ENCODE measurements at places on chromosomes 12 and 14.

- DNase-seq = no peak
- H3K27me3 ChIP-seq = no peaks in the 10 kb centered on the region
- peaks cover 7% of the 10 kb centered on the region for H3K4me1 ChIP-seq
- H3K36me3 ChIP-seq = no peaks in the 10 kb centered on the region
- H3K27ac ChIP-seq = no peak overlapping the region
- no peak overlapping the region for H3K4me3 ChIP-seq
Observed at GRCh38 chr12:67377021-67377420, 107.9 kb downstream of the CAND1 start.

DNA sequence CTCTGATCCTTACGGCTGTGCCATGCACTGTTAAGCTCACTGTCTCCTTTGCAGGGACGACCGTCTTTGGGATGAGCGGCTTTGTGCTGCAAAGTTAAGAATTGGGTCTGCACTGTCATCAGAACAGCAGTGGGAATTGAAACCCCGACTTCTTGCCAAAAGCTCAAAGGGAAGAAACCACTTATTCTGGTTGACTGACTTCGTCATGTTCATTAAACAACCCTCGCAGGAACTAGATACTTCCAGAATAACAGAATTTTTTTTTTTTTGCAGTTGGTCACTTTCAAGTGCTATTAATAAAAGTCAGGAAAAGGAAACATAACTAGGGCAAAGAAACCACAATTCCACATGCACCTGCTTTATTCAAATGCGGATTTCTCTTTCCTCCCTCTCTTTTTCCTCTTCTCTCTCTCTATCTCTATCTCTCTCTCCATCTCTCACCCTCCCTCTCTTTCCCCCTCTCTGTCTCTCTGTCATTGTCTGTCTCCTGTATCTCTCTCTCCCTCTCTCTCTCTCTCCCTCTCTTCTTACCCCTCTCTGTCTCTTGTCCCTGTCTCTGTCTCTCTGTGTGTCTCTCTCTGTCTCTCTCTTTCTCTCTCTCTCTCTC lies 12.3 kb upstream of the GLT1D1 start:
- no peaks in the 10 kb centered on the region for H3K36me3 ChIP-seq
- H3K4me1 ChIP-seq = no peaks in the 10 kb centered on the region
- no peaks in the 10 kb centered on the region for H3K27me3 ChIP-seq

DNA sequence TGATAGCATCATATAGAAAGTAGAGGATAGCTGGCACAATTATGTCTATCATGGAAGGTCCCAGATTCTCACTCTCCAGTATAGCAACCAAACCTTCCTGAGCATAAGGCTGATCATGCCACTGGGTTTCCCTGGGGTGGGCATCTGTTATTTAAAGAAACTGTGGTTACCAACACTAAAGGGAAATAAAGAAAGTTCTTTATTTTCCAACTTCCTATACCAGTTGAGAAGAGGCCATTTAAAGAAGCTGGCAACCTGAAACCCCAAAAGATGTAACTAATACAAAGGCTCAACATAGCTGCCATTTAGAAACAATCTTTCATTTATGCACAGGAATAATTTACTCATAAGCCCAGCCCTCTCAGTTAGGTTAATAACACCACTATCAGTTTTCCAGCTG lies 3.1 kb downstream of the BCAT1 start:
- H3K4me3 ChIP-seq = no peak overlapping the region
- no peak for DNase-seq
- H3K27ac ChIP-seq = no peak overlapping the region
- H3K4me1 ChIP-seq = peaks cover 14% of the 10 kb centered on the region
- H3K36me3 ChIP-seq = no peaks in the 10 kb centered on the region
- peaks cover 19% of the 10 kb centered on the region for H3K27me3 ChIP-seq

GRCh38 chr12:39440101-39440500 lies 2.8 kb downstream of the KIF21A start:
- H3K4me3 ChIP-seq = no peak overlapping the region
- H3K4me1 ChIP-seq = peaks cover 18% of the 10 kb centered on the region
- DNase-seq = no peak
- H3K27me3 ChIP-seq = no peaks in the 10 kb centered on the region

- H3K4me3 ChIP-seq = no peak overlapping the region
- no peaks in the 10 kb centered on the region for H3K27me3 ChIP-seq
- H3K4me1 ChIP-seq = peaks cover 17% of the 10 kb centered on the region
- no peak for DNase-seq
- H3K36me3 ChIP-seq = no peaks in the 10 kb centered on the region
- peak overlapping the region; percentile 7 for H3K27ac ChIP-seq
Observed at GRCh38 chr14:68074765-68075381, 255.3 kb downstream of the RAD51B start.

Data from suprapubic skin (tissue), 4 donors.